ENCODE measurements at places on chromosomes 5 and 9.

DNA sequence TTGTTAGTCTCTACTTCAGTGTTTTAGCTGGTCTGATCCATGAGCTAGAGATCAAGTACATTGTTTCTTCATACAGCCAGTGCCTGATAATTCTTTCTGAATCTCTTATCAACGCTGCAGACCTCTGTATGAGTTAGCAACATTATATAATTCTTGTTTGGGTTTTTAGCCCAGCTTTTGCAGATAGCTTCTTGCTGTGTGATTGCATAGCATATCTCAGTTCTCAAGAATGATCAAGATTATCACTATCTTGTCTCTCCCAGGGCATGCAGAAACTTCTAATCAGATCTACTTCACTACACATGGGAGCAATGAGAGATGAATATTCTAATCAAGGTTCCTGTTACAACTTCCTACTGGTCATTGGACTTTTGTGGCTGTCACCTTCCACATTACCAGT is 158.3 kb downstream of the FAM174A start:
- DNase-seq: no peak

- no peak for DNase-seq
Measured at GRCh38 chr5:79243224-79243623, 7.3 kb downstream of the JMY start.

DNA sequence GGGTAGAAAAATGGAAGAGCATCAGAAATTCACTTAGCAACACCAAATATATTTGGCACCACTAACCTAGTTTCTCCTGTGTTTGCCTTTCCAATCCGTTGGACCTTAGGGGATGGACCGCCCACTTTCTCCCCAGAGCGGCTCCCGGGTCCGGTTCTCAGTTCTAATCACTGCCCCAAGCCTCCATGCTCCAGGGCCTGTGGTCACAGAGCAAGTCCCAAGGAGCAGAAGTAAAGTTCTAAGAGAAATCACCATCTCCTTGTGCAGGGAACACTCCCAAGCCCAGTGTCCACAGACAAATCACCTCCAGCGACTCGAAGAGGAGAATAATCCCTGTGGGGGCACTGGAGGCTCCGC is 728 bp upstream of the SLC1A1 start:
- no peak for DNase-seq

- DNase-seq: peak; percentile 12
Measured at GRCh38 chr5:92145852-92146251, 762.7 kb upstream of the ARRDC3 start.

- no peak for DNase-seq
Measured at GRCh38 chr9:14941501-14942405, 31.5 kb upstream of the FREM1 start.

GRCh38 chr5:177176175-177176711 is 42.7 kb downstream of the NSD1 start:
- no peak for DNase-seq

DNA sequence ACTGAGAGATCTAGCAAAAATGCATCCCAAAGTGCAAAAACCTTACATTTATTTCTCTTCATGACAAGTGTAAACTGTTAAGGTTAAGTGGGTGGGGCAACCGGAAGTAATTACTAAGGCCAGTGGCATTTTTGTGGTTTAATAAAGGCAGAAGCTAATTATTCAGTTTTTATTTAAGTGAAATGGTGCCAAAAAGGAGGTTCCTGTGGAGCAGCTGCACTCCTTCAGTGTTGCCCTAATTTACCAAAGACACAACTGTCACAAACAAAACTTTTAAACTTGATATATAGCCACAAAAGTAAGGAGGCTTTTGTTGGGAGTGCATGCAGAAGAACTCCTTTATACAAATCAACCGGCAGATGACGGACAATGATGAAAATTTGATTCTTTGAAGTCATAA is 81.6 kb downstream of the NDUFS4 start:
- DNase-seq: no peak

GRCh38 chr5:73816656-73817420 is 190.8 kb downstream of the ARHGEF28 start:
- no peak for DNase-seq

GRCh38 chr5:143134269-143134668 is 269.2 kb downstream of the NR3C1 start:
- no peak for DNase-seq

DNA sequence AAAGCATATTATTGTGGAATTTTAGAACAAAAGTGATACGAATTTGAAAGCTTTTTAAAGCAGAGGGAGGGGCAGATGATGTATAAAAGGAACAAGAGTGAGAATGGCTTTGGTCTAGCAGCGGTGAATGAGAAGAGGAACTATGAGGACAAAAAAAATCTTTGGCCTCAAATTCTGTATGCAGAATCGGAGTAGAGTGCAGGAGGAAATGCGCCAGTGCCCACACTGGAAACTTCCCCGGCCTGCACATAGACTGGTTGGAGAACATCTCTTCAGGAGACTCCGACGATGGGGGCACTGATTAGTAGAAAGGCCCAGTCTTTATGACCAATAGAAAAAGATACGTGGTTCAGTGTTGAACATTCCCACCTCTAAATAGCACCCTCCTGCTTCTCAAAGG is 51.3 kb downstream of the SLC46A2 start:
- DNase-seq: no peak

DNA sequence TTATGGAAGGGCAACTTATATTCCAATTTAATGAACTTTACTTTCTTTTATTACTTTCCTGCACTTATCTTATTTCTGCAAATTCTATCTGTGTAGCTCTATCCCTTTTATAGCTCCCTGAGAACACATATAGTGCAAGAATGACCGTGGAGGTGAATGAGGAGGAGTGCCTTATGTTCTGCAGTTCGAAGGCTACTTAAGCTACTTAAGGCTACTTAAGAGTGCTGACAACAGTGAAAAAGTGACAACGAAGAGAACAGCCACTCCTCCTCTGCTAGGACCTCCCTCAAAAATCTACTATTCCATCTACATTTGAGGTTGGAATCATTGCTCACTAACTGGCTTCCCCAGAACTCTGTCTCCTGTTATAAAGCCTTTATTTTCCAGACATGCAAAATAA is 1365.7 kb upstream of the C9orf72 start:
- DNase-seq: no peak

GRCh38 chr5:127963931-127964330 is 119.6 kb upstream of the SLC12A2 start:
- DNase-seq: no peak

DNA sequence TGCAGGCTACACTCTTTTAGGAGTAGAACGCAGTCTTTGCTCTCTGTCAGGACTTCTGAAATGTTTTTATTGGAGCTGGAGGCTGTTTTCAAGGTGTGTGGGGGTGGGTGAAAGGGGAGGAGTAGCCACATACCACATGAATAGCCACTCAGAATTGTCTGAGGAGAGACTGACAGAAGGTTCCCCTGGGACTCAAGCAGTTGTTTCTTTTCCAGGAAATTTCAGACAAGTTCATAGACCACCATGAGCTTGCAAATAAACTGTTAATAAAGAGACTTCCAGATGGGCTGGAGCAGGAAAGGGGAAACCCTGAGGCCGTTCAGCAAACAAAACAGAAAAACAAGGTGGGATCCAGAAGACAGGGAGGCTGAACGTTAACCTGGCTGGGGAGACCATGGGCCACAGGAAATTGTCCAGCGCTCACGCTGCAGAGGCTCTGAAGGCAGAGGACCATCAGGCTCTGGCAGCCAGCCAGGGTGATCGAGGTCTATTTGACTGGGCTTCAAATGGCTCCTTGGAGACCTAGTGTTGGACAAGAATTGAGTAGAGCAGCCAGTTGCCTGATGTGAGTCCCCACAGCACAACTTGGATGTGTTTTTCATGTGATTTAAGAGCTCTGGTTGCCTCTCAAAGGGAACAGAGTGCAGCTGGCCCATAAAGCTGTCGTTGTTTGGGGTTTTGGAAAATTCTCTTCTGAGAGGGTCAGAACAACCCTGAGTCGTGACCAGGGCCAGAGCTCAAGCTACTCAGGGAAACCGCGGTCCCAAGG is 159.2 kb upstream of the RAI14 start:
- DNase-seq: peak; percentile 46

- no peak for DNase-seq
Measured at GRCh38 chr9:78073722-78074121, 42.1 kb upstream of the GNAQ start.

DNA sequence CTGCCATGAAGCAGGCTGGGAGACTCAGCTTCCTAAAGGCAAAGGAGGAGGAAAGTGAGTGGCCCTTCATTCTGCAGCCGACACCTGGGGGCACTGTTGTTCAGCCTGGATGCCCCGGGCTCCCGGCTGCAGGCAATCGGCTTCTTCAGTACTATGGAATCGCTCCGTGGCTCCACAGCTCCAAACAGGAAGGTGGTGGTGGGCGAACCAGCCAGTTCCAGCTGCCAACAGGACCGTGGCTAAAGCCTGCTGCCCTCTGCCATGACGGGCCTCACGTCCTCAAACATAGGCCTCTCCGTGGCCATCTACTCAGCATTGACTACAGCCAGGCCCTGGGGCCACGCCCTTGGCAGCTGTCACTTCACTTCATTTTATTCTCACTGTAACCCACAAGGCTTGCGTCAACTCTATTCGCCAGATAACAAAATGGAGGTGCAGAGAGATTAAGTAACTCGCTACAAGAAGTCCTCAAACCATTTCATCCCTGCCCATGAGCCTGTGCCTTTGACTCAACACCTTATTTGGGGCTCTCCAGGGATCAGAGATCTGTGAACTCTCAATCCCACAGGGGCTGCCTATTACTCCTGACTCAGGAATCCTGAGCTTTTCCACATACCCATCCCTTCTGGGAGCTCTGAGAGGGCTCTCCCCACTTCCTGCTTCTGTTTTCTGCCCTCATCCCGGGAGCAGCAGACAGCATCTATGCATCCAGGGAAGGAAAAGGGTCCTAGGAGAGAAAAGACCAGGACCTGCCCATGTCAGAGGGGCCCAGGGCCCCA is 38.0 kb downstream of the PAX5 start:
- peak; percentile 28 for DNase-seq
